Stimulated activated CD4-positive, alpha-beta T cell treated with anti-CD3 and anti-CD28 coated beads, Interleukin-12 subunit alpha, Interleukin-12 subunit beta, amount 100 ng/mL, for 4 hours (primary cell): ENCODE measurements at places on chromosomes 5 and 9.

DNA sequence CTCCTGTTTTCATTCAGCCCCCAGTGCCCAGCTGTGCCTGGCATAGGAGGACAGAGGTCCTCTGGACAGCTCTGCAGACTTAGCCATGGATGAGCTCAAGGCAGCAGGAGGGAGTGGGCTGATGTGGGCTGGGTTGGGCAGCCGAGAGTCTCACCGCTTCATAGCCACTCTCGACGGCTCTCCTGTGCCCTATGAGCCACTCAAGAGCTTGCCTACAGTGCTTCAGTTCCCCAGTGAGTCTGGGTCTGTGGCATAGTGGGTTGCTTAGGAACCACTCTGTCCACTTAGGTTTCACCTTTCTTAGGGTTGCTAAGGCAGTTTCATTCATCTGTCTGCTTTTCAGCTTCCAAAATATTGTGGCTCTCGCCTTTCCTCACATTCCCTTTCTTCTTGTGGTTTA lies 296.8 kb downstream of the ICE1 start:
- DNase-seq: no peak

DNA sequence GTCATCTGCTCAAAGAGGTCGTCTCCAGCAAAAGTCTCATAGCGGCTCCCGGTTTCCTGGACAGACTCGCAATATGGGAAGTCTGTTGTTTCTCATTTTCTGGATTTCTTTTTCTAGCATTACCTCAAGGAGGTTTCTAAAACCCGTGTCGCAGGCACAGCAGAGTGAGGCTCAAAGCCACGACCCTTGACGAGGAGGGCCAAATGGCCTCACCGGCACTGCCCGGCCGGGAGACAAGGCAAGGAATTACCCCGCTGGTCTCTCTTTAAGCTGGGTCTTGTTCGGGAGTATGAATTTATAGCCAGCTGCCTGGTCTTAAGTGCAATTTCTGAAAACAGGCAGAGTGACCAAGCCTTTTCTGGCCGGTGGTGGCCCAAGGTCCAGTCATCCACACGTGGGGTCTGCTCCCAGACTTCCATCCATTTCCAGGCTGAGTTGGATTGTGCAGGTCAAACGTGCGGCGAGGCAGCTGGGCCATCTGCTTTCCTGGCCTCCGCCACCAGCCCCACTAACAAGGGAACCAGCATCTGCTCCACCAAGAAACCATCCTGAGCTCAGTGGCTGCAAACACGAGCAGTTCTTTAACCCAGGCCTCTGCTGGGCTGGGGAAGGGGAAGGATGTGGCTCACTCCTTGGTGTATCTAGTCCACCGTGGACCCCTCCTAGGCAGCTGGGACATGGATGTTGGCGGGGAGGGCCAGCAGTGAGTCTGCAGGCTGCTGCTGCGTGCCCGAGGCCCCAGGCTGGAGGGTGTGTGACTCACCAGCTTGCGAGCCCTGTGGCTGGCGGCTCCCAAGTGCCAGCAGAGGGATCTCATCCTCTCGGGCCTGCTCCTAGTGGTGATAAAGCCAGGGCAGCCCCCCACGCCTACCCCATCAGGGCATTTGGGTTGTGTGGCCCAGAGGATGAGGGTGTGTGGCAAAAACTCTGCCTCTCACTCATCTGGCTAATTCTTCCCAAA lies 55.6 kb upstream of the COL5A1 start:
- DNase-seq: no peak

- DNase-seq: no peak
Measured at GRCh38 chr5:14206028-14206725, 63.0 kb downstream of the TRIO start.

GRCh38 chr5:157961896-157962590 lies 103.1 kb upstream of the CLINT1 start:
- DNase-seq: no peak

- DNase-seq: no peak
Measured at GRCh38 chr9:23682891-23683431, 143.1 kb downstream of the ELAVL2 start.

DNA sequence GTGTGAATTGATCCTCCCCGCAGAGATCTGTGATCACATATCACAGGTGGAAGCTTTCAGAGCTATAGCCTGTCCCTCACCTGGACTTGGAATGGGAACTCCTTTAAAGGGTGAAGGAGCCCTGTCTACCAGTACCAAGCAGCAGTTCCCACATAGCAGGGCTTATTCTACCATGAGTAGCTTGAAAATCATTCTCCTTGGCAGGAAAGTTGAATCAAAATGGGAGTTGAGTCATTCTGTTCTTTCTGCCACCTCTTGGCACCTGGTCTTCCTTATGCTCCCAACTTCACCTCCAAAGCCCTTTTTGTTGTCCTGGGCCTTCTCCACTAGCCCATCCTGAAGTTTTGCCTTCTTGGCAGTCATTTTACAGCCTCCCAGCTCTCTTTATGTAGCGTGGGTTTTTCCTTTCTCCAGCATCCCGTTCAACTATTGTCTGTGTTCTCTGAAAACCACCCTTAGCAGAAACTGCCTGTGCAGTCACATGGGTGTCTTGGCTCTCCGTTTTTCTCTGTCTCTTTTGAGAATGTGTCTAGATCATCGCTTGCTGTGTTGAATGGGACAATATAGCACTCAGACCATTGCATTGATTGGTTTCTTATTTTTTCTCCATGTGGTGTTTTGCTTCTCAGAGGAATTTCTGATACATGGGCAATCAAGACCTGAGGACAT lies 222.2 kb downstream of the AOPEP start:
- no peak for DNase-seq
